ENCODE measurements at places on chromosomes 7 and 10. TPM values are rescaled to one million over a fixed set of nuclear protein-coding genes. Genes with fewer than 3 reads are reported as not detected.

GALNT17 gene
- total RNA-seq: 24.5 TPM

HOXA5 gene
- 4.2 TPM for total RNA-seq

VPS37D gene
- total RNA-seq: 3.1 TPM

NUTM2E gene
- total RNA-seq: not detected

TEX36 gene
- total RNA-seq: not detected

MORN4 gene
- 1.0 TPM for total RNA-seq

C10orf67 gene
- total RNA-seq: under 0.01 TPM

CLDN4 gene
- total RNA-seq: not detected

GFRA1 gene
- 24.0 TPM for total RNA-seq

LEP gene
- total RNA-seq: under 0.01 TPM

CEP41 gene
- total RNA-seq: 7.8 TPM

TNS3 gene
- 33.4 TPM for total RNA-seq

PLXNA4 gene
- 2.1 TPM for total RNA-seq

DNMBP gene
- total RNA-seq: 15.1 TPM

TAS2R5 gene
- total RNA-seq: 0.52 TPM

RBM20 gene
- total RNA-seq: 6.3 TPM

C10orf53 gene
- total RNA-seq: not detected

NUDT13 gene
- 2.1 TPM for total RNA-seq

IFIT1B gene
- 2.1 TPM for total RNA-seq

CYP2C9 gene
- not detected for total RNA-seq

ANLN gene
- total RNA-seq: 9.9 TPM

NUTM2D gene
- 2.6 TPM for total RNA-seq

PTPRZ1 gene
- 4.7 TPM for total RNA-seq

FHIP2A gene
- 23.0 TPM for total RNA-seq

DPP6 gene
- total RNA-seq: 4.2 TPM

HOXA9 gene
- 7.8 TPM for total RNA-seq

SSC4D gene
- 1.0 TPM for total RNA-seq

NEUROG3 gene
- total RNA-seq: not detected

C7orf57 gene
- total RNA-seq: not detected

SORCS1 gene
- total RNA-seq: 4.2 TPM

IRF5 gene
- total RNA-seq: 2.6 TPM

GPR15LG gene
- total RNA-seq: not detected

All from skeletal muscle tissue (tissue), 5 donors.